ENCODE measurements at places on chromosomes 3 and 15.

GRCh38 chr15:92429378-92430068 is 35.8 kb downstream of the ST8SIA2 start:
- no peak for DNase-seq

GRCh38 chr15:47983533-47983932 is 137.3 kb upstream of the SLC24A5 start:
- DNase-seq: no peak

GRCh38 chr3:9435316-9435715 is 37.9 kb downstream of the SETD5 start:
- DNase-seq: no peak

DNA sequence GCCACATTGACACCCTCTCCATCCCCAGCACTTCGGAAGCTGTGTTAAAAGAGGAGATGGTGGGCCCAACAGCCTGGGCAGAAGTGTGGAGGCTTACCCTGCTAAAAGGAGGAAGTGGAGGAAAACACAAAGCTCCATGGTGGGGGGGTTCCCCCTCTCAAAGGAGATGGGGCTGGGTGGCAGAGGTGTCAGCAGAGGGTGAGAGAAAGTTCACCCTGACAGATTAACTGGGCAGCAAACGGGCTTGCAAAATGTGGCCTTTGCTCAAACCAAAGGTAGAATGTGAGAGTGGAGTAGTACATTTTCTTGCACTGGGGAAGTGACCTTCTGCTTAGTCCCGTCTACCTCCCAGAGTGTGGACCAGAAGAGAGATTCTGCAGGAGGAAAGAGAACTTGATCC is 44.7 kb downstream of the MYO1E start:
- DNase-seq: peak; percentile 43

DNA sequence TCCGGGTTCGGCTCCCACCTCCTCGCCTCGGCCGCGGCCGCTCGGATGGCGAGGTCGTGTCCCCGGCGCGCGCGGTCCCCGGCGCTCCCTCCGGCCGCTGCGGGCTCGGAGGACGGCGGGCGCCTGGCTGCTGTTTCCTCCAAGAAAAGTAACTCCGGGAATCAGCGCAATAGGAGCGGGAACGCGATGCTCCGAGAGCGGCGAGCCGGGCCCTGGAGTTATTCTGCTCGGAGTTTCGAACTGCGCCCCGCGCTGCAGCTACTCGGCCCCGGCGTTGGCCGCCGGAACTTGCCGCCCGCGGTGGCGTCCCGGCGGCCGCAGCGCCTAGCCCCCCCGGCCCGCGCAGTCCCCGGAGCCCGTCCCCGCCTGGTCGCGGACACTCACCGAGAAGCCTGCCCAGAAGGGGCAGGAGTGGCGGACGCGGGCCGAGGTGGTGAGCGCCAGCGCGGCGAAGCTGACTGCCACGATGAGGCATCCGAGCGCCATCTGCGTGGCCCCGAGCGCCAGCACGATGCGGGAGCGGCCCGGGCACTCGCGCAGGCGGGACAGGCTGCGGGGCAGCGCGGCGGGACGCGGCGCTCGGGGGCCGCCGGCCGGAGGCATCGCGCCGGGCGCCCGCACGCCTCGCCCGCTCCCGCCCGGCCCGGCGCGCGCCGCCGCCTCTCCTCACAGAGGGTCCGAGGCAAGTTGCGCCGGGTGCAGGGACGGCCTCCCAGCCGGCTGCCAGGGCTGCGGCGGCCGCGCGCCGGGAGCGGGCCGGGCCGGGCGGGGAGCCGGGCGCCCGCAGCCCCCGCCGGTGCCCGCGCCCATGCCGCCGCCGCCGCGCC is 251.9 kb downstream of the TJP1 start:
- no peak for DNase-seq

- DNase-seq: peak; percentile 25
Measured at GRCh38 chr15:58980351-58980939, 7.0 kb upstream of the RNF111 start.

- DNase-seq: no peak
Measured at GRCh38 chr3:150248116-150248887, 159.8 kb upstream of the TSC22D2 start.

GRCh38 chr15:85927931-85928537 is 133.3 kb upstream of the KLHL25 start:
- DNase-seq: no peak

DNA sequence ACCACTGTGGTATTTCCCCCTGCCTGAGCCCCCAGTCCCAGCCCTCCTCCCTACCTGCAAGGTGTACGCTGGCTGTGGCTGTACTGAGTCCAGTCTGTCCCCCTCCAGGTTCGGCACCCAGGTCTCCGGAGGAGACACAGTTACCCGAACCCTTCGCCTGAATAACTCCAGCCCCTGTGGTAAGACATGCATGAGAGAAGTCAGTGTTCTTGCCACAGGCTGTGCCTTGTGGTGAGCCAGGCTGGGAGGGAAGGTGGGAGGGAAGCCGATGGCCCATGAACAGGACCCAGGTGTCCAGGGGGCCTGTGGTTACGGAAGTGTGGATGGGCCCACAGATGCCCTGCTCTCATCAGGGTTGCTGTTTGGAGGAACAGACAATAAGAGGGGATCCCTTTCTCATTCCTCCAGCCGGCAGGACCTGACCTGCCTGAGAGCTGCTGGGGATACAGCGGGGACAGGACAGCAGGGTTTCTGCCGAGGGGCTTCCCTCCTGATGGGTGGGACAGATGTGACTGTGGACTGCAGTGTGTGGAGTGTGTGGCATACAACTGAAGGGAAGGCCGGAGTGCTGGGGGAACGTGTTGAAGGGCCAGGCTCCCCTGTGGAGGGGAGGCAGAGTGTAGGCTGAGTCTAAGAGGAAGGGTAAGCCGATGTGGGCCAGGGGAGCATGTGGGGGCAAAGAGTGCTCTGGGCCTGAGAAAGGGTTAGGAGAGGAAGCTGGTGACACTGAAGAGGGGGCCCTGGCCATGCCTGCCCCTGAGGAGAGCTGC is 21.9 kb downstream of the ACAA1 start:
- DNase-seq: no peak

DNA sequence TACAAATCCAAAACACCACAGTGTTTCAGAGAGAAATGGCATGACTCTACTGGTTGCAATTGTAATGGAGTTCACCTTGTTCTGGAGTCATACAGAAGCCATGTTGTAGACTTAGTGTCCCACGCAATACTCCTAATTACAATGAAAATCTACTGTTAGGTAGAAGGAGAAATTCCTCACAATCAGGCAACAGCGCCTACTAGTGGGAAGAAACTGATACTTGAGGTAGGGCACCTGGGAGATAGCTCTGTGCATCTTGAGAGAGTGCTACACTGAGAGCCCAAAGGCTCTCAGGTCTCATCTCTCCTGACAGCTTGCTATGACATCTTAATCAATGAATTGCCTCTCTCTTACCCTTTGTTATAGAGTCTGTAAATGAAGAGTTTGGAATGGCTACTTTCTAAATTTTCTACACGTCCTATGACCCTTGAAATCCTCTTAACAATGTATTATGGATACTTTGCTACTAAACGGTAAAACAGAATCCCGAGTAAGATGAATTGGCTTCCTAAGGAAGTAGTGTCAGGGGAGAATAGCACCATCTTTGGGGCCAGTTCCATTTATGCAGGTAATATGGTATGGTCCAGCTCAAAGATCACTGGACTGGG is 422.7 kb upstream of the TPRG1 start:
- peak; percentile 14 for DNase-seq

GRCh38 chr15:57604507-57604906 is 12.8 kb downstream of the MYZAP start:
- DNase-seq: no peak

- DNase-seq: no peak
Measured at GRCh38 chr3:23071296-23071695, 131.8 kb upstream of the UBE2E2 start.

- no peak for DNase-seq
Measured at GRCh38 chr15:47412136-47412535, 305.2 kb upstream of the SEMA6D start.

DNA sequence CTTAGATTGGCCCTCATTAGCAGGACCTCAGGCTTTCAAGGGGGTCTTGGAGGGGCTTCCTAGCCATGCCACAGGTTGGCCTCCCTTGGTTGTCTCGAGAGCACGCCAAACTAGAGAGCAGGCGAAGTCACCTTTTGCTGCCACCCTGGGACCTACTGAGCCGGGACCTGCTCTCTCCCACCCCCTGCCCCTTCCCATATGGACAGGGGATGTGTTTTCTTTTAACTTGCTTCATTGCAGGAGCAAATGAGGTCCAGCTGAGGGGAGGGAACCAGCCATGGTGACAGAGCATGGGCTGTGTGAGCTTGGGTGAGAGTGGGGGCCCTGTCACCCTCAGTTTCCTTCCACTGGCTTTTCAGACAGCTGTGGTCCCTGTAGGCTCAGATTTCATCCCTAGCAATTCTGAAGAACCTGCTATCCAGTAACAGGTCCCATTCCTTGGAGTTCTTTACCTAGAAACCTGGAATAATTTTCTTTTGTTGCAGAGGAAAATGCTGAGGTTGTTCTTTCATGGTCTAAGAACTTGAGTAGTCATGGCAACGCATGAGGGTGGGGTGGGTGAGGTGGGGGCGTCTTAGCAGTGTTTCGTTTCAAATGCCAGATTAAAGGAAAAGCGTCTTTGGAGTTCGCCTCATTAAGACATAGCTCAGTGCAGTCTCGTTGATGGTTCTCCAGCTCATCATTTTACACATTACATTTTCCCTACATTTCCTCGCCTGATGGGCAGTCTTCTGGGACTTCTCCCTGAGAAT is 20.1 kb upstream of the MAGEF1 start:
- DNase-seq: no peak

DNA sequence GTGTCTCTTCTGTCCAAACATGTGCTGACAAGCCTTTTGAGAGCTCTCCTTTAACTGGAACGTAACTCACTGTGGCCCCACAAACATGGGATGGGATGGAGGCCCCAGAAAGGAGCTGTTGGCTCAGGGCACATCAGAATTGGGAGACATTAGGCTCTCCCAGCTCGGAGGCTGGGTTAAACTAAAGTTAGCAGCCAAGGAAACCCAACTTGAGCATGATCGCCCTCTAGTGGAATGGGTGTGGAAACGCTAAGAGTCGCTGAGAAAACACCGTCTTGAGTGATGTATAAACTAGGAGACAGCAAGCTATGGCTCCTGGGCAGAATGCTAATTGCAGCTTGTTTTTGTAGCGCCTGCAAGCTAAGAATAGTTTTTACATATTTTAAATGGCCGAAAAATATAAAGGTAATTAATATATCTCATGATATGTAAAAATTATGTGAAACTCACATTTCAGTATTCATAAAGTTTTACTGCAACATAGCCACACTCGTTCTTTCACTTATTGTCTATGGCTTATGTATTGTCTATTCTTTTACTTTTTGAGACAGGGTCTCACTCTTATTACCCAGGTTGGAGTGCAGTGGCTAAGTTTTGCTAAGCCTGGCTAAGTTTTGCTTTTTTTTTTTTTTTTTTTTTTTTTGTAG is 138.8 kb upstream of the HACD2 start:
- DNase-seq: peak; percentile 78

DNA sequence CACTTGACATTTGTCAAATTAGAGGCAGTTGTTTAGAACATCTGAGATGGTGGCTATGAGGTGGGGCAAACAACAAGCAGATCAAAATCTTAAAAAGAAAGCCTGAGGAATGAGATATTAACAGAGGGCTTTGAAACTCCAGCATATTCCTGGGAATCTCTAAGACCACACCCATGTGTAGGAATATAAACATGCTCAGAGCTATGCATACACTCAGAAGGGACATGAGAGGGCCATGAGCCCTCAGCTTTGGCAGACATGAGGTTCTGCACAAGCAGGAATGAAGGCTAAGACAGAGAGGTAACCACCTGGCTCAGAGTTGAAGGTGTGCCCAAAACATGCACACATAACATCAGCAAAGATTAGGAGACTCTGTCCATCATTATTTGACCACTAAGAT is 37.9 kb downstream of the ATP10A start:
- no peak for DNase-seq

GRCh38 chr15:99365242-99365641 is 114.0 kb downstream of the LRRC28 start:
- peak; percentile 45 for DNase-seq

GRCh38 chr15:57690341-57690966 is 16.1 kb upstream of the POLR2M start:
- DNase-seq: no peak

DNA sequence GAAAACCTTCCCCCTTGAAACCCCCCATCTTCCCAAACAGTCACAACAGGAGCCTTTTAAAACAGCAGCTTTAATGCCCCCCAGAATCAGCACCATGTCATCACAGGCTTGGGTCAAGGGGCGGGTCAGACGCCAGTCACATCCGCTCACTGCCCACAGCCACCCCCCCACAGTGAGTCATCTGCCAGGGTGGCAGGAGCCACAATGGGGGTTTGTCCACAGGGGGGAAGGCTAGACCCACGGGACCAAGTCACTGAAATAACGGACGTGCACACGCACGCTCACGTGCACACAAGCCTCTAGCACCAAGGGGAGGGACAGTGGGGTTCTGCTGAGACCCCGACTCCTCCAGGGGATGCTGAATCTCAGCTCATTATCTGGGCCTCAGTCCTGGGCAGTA is 441 bp upstream of the UCN2 start:
- DNase-seq: no peak

GRCh38 chr3:23778446-23778845 is 27.3 kb upstream of the UBE2E1 start:
- DNase-seq: no peak

- no peak for DNase-seq
Measured at GRCh38 chr3:10335871-10336622, 15.1 kb upstream of the SEC13 start.

Measured in GM10248 (cell line).